ENCODE measurements at places on chromosomes 7 and 10.

- no peak for DNase-seq
Observed at GRCh38 chr7:30142710-30143109, 7.9 kb downstream of the MTURN start.

DNA sequence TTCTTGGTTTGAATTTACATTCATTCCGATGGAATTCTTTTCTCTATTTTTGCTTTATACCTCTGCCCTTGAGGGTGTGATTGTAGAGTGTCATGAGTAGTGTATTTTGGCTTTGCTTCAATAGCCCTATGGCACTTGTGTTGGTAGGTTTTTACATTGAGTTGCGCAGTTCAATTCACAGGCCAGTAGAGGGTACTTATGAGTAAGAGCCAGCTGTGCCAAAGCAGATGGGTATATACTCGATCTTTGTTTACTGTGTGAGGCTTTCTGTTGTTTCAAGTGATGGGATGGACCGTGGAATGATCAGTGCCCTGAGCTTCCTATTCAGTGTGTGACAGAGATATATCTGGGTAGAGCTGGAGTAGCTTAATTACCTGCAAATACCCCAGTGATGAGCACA is 4.3 kb upstream of the AKR1C3 start:
- peak; percentile 2 for DNase-seq

GRCh38 chr7:155459700-155460461 is 2.0 kb downstream of the EN2 start:
- no peak for DNase-seq

DNA sequence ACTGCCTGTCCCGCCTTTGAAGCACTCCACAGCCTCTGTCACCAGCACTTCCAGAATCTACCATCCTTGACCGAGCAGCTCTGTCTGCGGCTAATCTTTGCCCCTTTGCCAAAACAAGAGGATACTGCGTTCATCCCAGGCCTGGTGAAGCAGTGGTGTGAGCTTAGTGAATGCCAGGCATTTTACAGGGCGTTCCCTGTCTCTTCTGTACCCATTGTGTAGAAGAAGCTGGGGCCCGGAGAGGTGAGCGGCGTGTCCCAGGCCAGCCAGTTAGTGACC is 61.2 kb downstream of the C10orf105 start:
- DNase-seq, result no peak

DNA sequence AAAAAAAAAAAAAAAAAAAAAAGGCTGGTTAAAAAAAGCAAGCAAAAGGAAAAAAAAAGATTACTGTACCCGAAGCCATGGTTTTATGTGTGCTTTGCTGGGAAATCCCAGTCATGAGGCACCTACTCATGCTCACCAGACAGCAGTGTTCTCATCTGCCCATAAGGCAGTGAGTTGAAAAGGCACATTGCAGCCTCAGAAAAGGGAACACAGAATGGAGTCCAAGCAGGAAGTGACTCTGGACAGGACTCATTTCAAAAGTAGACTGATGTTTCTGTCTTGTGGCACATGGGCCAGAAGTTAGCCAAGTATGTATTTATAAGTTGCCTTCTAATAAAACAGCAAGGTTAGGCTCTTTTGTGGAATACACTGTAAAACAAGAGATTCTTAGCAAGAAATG is 40.2 kb downstream of the PDSS1 start:
- peak; percentile 53 for DNase-seq

GRCh38 chr7:36775061-36775620 is 50.8 kb upstream of the AOAH start:
- DNase-seq, result no peak

DNA sequence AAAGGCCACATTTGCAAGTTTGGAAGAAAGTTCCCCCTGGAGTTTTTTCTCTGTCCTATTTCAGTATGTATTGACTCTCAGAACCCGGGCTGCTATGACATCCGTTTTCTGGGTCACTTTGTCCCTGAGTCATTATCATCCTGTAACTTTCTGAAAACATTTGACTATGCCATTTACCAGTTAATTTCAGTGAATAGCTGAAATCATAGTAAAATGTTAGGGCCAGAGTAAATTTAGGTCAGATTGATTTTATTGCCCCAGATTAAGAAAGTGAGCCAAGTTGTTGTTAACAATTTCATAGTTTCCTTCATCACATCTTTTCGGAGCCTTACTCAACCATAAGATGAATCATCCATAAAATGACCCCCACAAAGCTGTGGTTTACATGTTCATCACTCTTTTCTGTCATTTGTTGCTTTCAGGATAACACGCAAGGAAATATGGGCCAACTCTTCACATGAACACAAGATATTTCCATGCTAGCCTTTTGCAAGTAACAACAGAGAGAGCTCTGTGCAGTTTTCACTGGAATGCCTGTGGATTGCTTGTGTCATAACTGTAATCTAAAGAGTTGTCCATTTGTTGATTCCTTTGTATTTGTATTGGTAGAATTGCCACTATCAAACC is 3.9 kb upstream of the MACC1 start:
- no peak for DNase-seq

DNA sequence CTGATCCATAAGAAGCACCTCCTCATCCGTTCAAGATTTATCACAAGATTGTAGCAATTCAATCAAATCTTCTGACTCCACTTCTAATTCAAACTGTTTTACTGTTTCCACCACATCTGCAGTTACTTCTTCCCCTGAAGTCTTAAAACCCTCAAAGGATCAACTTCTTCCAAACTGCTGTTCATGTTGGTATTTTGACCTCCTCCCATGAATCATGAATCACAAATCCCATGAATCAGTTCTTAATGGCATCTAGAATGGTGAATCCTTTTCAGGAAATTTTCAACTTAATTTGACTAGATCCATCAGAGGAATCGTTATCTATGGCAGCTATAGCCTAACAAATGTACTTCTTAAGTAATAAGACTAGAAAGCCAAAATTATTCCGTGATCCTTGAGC is 122.3 kb downstream of the IMMP2L start:
- DNase-seq, result no peak

- no peak for DNase-seq
Observed at GRCh38 chr10:127017541-127018297, 112.5 kb downstream of the DOCK1 start.

DNA sequence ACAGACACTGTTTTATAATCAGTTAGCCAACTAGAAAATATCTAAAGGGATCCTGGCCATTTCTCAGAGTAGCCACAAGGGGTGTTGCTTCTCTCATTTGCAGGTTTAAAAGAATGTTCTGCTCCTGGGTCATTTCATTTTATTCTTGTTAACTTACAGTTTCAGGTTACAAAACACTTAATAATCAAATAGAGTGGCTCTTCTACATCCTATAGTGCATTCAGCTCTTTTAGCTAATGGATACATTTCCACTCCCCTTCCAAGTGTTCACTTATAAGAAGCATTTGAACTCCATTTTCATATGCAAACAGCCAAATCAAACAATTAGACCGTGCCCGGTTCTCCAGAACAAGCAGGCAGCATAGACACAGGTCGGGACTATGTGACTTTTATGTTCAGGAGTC is 117.5 kb downstream of the TRIL start:
- DNase-seq, result no peak

- no peak for DNase-seq
Observed at GRCh38 chr10:10865913-10866312, 151.8 kb upstream of the CELF2 start.

- DNase-seq, result no peak
Observed at GRCh38 chr7:155361947-155362346, 64.3 kb downstream of the INSIG1 start.

DNA sequence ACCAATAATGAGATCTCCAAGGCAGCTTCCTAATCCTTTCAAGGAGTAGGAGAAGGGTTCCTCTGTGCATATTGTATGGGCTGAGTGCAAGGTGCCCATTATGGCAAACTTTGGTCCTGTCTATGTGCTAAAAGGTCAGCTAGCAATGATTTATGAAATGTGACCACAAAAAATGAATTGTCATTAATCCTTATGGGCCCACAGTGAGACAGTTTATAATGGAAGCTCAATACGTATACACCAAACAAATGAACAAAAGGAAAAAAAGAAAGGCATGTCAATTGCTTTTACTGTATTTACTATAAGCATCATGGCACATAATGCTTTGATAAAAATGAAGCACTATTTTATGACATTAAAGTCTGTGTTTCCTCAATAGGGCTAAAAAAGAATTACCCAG is 54.5 kb downstream of the ELAPOR2 start:
- no peak for DNase-seq

GRCh38 chr10:31708046-31708445 is 220.6 kb downstream of the ARHGAP12 start:
- no peak for DNase-seq

DNA sequence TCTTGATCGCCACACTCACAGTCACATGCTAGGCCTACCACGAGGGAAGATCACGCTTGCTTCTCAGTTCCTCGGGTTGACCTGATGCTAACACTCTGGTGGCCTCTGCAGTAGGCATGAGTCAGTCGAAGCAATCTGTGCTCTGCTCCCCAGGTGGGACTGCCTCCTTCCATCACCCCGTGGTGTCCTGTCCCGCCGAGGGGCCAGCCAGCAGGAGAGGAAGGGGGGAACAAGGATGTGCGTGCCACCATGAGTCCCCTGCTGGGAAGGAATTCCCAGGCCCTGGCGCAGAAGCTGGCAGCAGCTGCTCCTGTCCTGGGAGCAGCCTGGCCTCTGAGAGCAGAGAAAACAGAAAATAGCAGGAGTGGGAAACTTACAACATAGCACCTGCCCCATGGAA is 695.0 kb upstream of the NRP1 start:
- DNase-seq, result no peak

GRCh38 chr10:110398419-110399105 is 93.8 kb upstream of the SMNDC1 start:
- no peak for DNase-seq

DNA sequence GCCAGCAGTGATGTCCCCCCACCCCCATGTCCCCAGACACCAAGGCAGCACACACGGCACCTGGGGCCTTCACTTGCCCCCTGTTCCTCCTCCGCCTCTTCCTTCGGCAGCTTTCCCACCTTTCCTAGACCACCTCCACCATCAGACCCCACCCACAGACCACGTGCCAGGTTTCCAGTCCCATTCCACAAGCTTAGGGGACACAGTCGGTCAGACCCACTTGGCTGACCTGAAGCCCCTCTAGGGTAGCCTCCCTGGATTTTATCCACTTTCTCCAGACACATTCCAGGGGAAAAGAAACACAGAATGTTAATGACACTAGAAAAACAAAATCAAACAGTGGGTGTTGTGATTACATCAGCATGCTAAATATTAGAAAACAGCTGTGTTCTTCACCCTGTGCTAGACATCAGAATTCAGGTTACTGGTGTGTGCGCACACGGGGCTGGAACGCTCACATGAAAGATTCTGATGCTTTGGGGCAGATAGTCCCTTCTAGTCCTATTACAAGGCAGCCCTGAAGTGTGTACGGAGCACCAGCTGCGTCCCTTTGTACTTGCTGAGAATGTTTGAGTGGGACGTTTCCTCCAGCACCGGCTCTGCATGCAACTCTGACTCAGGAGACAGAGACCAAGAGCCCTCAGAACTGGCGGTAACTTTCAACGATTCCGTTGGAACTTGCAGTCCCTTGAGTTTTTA is 75.5 kb upstream of the PPP2R2D start:
- DNase-seq, result no peak

- no peak for DNase-seq
Observed at GRCh38 chr7:30533886-30534285, 29.3 kb upstream of the GGCT start.

DNA sequence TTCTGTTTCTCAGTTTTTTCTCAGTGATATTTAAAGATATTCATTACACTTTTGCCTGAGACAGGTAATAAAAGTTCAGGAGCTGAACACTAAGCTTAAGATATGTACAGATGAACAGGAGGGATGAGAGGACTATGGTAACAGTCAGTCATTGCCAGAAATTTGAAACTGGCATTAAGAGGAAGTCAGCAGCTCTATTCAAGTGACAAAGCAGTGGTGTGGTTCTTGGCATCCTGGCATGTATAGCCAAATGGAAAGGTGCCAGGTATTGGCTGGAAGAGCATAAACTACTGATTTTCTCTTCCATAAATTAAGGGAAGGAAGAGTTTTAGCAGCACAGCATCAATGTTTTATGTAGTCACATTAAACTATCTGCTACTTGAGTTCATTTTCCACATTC is 22.7 kb downstream of the HOXA1 start:
- no peak for DNase-seq

- DNase-seq, result no peak
Observed at GRCh38 chr10:126352453-126352852, 35.8 kb downstream of the ADAM12 start.

DNA sequence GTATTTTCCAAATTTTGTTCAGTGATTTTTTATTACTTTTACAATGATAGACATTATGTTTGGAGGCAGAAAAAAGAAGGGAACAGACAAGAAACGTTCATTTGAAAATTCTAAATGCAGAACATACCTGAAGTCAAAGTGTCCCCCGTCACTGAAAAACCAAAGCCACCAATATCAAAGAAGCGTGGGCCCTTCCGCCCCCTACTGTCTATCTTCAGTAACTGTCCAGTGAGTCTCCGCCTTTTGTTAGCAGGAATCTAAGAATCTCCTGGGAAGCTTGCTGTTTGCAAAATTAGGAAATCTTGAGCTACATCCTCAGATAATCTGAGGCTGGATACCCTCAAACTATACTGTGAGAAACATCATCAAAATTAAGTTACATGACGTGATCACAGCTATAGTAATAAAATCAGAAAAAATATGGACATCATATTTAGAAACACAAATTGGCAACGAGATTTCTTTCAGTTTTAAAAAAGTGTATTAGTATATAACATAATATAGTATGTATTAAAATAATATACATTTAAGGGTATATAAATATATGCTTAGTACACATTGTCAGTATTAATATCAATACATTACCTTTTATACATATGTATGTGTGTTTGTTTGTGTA is 169.3 kb upstream of the AKR1E2 start:
- peak; percentile 52 for DNase-seq

GRCh38 chr10:69261184-69261583 is 17.1 kb upstream of the HK1 start:
- no peak for DNase-seq

GRCh38 chr7:44891791-44892190 is 6.5 kb upstream of the PURB start:
- DNase-seq, result no peak

GRCh38 chr10:93352638-93353383 is 129.3 kb downstream of the MYOF start:
- no peak for DNase-seq

- DNase-seq, result no peak
Observed at GRCh38 chr7:83040484-83040883, 122.2 kb downstream of the PCLO start.

DNA sequence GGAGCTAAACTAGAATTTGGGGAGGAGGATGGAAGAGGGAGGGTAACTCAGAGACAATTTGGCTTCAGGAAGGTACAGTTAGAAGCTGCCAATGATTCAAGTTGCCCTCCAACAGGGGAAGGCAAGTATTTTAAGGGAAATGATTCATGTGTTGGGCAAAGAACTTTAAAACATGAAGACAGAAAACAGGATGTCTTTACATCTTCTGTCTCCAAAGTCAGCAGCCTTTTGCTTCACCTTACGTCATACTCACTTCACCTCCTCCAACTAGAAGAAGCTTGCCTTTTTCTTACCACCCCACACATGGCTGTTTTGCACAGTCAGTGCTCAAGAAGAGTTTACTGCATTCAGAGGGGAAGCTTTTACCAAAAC is 36.1 kb downstream of the PPP1R3C start:
- DNase-seq, result no peak

GRCh38 chr7:135192914-135193536 is 18.3 kb downstream of the WDR91 start:
- DNase-seq, result no peak

Measured in activated CD4-positive, alpha-beta T cell treated with anti-CD3 and anti-CD28 coated beads for 48 hours (primary cell).